ENCODE measurements at places on chromosomes 3 and 15.

GRCh38 chr15:67175643-67176071 is 78.8 kb downstream of the AAGAB start:
- no peak for DNase-seq

DNA sequence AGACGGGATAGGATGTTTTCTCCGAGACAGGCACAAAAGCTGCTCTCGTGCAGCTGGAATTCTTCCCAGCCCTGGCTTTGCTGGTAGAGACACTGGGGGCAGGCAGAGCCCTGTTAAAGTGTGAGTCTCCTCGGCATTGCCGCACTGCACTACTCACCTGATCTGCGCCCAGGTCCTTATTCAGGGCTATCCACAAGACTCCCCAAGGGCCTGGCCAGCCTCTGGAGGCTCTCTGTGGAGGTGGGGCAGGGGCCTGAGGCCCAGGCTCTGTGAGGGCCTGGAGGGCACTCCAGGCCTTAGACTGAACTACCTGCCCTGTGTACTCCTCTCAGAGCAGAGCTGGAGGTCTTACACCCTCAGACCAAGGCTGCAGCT is 48.4 kb downstream of the KY start:
- no peak for DNase-seq

- DNase-seq: no peak
Measured at GRCh38 chr3:172357850-172358754, 90.2 kb downstream of the GHSR start.

DNA sequence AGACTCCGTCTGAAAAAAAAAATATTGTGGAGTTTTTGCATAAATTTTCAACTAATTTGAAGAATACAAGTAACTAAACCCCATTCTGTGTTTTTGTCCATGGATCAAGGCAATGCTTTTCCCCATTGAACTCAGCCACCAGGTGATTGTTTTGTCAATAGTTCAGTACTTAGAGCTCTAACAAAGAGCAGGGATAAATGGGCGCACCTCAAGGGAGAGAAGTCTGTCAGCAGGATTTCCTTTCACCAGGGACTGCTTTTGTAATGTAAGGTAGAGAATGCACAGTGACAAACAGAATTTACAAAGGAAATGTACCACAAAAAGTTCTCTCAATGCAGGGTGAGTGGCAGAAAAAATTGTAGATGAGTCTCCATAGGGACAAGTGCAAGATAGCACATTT is 10.8 kb upstream of the ATP13A5 start:
- DNase-seq: no peak

DNA sequence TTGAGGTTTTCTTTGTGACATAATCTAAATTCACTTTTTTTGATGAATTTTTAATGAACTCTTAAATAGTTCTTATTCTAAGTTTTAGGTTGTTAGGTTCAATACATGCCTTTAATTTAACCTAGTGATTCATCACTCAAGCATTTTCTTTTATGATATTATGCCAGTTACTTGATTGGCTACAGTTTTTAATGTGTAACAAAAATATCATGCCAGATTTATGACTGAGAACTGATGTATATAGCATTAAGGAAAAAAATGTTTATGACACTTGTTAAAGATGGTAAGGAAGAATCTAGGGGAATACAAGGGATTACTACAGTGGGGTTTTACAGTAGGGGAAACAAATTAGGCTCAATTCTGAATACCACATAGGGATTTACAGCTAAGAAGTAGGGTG is 103.1 kb downstream of the VGLL3 start:
- DNase-seq: no peak
